Activated T-cell treated with anti-CD3 and anti-CD28 coated beads for 1 hour (primary cell): ENCODE measurements at places on chromosomes 1 and 21.

DNA sequence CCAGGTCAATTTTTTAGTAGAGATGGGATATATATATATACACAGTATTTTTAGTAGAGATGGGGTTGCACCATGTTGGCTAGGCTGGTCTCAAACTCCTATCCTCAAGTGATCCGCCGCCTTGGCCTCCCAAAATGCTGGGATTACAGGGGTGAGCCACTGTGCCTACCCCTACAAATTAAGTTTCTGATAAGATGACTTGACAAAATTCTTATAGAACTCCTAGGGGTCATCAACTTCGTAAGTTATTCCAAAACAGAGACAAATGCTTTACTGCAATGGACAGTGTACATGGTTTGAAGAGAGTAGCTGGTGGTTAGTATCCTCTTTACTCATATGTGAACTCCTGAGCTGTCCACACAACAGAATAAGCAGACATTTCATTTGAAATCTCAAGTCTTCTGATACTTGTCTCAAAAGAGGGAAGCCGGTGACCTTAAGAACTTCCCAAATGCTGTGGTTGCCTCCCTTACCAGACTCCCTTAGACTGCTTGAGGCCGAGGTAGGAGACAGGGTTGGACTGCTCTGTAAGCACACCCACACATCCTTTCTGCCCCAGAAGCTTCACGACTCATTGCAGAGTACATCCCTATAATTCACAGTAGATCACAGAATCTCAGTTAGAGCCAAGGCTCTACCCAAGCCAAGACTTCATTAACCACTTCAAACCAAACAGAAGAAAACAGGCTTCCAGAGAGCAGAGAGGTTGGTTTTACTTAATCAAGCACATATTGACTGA lies 244.1 kb upstream of the IRF2BP2 start:
- no peak for DNase-seq

GRCh38 chr1:43970502-43970901 lies 692 bp downstream of the DPH2 start:
- no peak for DNase-seq

DNA sequence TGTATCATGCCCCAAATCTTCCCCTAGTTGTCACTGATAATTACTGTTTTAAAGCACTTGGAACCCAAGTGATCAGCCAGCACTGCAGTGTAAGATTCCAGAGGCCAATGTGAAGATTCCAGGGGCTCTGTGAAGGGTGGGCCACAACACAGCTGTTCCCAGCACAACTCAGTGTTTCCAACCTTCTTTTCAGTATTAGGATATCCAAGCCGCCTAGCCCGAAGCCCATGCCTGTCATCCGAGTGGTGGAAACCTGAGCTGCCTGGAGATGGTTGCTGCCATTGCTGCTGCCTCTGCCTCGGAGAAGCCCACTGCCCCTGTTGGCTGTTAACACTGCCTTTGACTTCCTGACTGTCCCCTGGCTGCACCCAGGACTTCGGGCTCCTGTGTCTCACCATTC lies 30.4 kb upstream of the SNX27 start:
- no peak for DNase-seq

DNA sequence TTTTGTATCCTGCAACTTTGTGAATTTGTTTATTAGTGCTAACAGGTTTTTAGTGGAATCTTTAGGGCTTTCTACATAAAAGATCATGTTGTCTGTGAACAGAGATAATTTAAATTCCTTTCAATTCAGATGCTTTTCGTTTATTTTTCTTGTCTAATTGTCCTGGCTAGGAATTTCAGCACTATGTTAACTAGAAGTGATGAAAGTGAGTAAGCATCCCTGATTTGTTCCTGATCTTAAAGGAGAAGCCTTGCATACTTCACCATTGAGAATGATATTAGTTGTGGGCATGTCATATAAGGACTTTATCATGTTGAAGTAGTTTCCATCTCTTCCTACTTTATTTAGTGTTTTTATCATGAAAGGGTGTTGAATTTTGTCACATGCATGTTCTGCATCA lies 23.6 kb upstream of the TRIM67 start:
- DNase-seq: no peak

DNA sequence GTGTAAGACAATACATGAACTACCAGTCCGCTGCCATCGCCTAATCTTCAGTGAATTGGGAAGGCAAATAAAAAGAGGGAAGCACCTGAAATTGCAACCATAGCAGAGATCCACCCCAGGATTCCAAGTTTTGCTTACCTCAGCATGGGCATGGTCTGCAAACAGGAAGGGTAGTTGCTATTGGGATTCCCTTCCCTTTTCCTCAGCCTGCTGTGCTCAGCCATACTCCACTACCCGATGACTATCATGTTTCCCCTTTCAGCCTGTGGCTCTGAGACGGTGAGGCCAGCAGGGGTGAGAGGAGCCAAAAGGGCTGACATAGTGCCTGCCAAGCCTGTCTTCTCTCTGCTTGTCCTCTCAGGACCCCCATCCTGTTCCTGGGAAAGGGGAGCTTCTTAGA lies 64.2 kb downstream of the GPR137B start:
- no peak for DNase-seq

DNA sequence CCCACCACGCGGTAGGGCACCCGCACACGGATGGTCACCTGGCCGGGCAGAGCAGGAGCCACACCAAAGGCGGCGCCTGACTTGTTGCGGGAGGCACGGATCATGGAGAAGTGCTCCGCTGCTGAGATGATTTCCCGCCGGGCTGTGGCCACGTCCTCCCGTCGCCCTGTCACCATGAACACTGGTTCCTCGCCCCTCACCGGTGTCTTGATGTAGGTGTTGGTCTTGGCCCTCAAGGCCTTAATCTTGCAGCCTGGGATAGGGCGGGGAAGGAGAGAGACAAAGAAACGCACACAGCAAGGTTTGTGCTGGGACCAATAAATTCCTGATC lies 4.9 kb downstream of the MEX3A start:
- DNase-seq: no peak

DNA sequence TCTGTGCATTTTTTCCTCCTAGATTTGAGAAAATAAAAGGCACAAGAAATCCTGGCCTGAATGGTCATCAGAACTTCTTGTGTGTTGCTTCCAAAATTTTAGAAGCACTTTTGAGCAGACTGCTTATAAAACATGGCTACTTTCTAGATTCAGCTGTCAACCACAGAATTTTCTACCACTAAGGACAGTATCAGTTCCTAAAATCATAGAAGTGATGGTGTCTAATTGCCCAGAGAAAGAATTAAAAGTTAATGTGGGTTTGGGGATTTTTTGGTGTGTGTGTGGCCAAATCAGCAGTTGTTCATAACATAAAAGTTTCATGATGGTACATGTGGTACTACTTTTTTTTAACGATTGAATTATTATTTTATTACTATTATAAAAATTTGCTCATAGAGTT lies 171.4 kb upstream of the SNX7 start:
- DNase-seq: no peak

DNA sequence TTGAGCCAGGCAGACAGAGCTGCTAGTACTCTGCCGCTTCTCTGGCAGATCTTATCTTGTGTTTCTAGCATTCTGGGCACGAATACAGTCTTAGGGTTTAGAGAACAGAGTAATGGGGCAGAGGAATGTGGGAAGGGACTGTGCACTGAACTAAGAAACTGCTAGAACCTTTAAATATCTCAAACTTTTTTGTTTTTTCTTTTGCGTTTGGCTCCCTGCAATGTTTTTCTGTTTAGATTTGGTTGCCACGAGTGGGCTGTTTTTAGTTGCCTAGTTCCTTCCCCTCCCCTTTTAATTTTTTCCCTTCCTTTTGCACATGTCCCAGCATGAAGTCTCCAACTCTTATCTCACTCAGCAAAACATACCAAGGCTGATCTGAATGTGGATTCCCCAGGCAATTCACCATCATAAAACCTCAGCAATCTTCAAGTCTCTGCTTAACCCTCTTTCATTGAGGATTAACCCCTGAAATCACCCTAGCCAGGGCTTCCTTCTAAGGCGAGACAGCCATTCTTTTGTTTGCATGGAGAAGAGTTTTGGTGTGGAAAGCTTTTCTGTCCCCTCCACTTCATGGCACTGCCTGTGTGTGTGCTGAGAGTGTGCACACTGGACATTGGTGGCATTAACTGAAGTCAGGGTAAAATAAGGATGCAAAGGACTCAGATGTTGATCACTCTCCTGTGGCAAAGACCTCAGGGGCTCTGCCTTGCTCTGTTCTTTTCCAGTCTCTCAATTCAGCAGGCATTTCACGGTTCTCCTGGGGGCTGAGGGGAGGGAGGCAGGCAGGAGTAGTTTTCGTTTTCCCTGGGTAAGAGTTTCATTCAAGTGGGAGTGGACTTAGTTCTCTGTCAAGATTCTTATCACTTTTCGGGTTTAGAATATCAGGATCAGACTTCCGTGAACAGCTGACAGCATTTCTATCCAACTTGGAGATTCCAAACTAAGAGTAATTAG lies 2.8 kb upstream of the ATF3 start:
- DNase-seq: no peak

GRCh38 chr21:38380481-38381137 lies 117.7 kb downstream of the ERG start:
- DNase-seq: no peak
